ENCODE measurements at places on chromosomes 2 and 18.

GRCh38 chr2:33215299-33215698 lies 261.1 kb upstream of the RASGRP3 start:
- no peak for DNase-seq

DNA sequence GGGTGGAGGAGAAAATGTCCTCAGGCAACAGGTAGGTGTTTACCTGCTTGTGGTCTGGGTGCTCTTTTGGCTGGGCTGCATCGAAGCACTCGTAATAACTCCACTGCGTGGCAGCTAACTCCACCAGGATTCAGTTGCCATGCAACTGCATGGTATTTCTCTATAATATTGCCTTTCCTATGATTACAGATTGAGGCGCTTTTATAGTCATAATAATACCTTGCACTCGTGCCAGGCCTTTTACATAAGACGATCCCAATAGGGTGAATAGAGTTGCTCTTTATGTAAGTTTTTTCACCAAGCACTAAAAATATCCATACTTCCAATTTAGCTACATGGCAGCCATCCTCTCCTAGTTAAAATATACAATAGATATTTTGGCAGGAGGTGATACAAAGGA lies 19.7 kb upstream of the NYAP2 start:
- DNase-seq = no peak

GRCh38 chr2:192500550-192501200 lies 305.9 kb upstream of the TMEFF2 start:
- DNase-seq = no peak

- DNase-seq = no peak
Measured at GRCh38 chr18:710418-711300, 1.8 kb downstream of the ENOSF1 start.

DNA sequence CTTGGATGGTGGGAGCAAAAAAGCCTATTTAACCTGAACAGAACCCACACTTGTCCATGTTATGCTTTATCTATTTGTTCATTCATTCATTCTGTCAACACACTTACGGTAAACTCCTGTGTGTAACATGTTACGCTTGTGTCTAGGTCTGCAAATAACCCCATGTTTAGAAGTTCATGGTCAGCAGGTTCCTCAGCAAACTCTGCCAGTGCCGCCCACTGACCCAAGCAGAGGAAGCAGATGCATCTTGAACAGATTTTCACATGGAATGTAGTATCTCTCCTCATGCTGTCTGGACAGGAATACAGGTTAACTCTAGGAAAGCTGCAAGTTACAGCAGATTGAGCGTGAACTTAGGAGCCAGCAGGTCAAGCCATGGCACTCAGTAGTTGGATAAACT lies 213.7 kb upstream of the COPS8 start:
- DNase-seq = no peak

DNA sequence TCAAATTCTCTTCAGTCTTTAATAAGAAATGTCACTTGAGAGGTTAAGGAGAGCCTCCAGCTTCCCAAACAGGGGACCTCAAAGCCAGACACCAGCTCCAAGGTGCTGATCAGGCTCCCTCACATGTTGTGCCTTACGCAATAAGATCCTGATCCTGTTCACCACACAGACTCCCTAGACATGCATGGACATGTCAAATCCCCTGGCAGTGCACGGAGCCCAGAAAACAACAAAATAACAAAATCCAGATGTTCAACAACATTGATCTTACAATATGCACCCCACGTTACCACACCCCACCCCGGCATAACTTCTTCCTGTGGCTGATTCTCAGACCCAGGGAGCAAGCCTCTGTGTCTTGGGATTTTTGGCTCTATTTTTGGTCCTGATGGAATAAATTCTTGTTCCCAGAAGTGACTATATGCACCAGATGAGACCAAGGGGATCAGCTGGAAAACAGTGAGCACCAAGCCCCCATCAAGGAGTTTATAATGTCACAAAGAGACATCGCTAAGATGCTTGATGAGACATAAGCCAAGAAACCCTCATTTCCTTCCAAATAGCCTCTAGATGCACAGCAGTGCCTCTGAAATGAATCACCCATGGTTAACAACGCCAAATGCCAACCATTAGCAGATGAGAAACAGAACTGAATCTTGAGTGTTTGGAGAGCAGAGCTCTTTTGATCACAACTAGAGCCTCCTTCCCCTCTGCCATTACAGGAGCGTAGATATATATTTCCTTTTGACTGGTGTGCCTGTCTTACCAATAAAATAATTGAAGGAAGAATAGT lies 198.2 kb downstream of the PRKCE start:
- DNase-seq = no peak

GRCh38 chr2:177598326-177599138 lies 206.0 kb downstream of the AGPS start:
- no peak for DNase-seq

DNA sequence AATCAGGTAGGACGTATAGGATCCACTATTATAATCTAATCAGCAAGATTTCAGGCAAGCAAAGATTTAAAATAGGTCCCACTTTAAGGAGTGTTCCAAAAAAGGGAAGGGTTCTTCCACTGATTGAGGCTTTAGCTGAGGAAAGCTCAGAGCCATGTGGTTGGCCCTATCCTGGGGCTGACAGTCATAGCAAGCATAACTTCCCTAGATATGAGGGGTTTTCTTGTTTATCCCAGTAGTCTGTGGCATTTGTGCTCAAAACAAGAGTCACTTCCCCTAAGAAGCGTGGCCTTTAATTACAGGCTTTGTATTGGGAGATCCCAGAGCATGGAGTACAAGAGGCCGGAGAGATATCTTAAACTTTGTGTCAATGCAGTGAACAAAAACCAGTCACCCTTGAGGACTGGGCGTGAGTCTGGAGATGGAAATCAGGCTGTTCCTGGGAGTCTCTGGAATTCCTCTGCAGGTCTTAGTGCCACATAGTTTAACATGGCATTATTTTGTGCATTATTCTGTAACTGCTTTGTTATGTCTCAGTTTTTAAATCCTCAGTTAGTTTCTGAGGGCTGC lies 136.9 kb upstream of the FBXO11 start:
- no peak for DNase-seq

DNA sequence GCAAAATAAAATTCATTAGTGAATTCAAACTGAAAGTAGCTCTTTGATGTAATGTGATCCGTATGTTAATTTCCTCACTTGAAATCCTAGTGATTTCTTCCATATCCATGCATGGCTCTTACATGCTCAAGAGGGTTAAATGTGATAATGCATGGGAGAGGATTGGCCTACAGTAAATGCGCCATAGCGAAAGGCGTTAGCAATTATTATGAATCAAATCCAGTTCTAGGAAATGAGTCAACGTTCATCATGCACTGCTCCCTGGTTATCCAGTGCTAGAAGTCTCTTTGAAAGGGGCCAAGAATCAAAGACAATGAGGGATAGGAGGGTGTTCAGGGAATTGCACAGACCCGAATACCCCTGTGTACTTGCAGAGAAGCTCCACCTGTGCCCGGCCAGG lies 101.4 kb upstream of the RASGRP3 start:
- no peak for DNase-seq

DNA sequence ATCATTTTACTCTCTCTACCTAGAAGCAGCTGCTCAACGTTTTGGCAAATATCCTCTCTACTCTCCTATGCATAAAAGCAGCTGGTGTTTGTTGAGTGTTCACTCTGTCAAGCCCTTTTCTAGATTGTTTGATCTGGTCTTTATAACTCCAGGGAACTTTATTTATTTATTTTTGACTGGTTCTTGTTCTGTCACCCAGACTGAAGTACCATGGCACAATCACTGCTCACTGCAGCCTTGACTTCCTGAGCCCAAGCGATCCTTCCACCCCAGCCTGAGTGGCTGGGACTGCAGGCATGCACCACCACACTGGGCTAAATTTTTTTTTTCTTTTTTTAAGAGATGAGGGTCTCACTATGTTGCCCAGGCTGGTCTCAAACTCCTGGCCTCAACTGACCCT lies 12.7 kb downstream of the CATIP start:
- no peak for DNase-seq

DNA sequence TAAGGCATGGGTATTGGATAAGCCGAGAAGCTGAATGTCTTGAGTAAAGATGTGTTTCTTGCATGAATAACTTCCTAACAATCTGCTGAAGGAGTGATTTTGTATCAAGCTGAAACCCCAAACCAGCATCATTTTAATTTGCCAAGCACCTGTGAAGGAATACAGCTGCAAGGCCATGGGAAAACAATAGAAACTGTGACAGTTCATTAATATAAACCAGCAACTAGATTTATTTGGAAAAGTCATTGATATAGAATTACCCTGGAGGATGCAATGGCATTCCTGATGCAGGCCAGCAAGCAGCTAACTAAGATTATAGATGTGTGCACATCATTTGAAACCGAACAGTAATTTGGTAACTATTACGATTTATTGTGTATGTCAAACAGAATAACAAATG lies 155.7 kb upstream of the TCF4 start:
- no peak for DNase-seq

GRCh38 chr2:197130318-197130717 lies 180.3 kb downstream of the ANKRD44 start:
- DNase-seq = no peak

DNA sequence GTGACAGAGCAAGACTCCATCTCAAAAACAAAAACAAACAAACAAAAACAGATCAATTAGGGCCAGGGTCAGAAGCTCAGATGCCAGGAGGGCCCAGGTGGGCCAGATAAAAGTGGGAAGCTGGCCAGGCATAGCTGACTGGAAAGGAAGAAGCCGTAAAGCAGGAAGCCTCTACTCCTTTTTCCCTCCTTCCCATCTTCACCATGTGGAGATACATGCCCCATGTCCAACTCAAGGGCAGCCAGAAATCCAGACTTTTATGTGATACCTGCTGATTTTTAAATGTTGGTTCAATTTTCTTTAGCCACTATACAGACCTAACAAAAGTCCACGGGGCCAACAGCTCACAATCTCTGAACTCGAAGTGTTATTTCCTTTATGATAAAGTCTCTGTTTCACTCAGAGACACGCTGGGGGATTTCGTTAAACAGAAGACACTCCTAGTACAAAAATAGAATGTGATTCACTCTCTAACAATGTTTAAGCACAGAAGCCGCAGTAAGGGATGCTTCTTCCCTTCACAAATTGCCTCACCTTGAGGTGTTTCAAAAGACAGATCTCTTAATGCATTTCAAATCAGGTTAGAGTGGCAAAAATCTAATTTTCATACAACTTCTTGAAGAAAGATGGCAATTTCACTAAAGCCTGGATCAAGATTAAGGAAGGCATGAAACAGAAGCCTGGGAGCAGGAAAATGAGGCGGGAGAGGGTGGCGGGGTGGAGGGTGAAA lies 14.0 kb downstream of the TMEM247 start:
- DNase-seq = no peak

DNA sequence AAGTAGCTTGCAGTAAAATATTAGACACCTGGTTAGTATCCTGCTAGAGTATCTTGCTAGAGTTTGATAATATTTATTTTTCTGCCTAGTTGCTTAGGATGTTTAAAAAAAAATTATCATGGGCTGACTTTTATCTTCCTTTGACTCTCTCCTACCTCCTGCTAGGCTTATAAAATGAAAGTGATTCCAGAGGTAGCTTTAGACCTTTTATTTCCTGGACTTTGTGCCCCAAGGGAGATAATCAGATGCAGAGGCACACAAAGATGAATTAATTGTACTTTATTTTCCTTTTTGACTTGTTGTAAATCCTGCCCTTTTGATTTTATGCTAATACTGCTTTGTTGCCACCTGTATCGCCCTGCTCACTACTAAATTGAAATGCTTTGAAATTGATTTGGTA lies 130.7 kb downstream of the WDSUB1 start:
- DNase-seq = no peak

GRCh38 chr18:58367425-58368140 lies 261.3 kb downstream of the ALPK2 start:
- DNase-seq = no peak

GRCh38 chr18:43279015-43279744 lies 1.9 kb upstream of the SYT4 start:
- no peak for DNase-seq

DNA sequence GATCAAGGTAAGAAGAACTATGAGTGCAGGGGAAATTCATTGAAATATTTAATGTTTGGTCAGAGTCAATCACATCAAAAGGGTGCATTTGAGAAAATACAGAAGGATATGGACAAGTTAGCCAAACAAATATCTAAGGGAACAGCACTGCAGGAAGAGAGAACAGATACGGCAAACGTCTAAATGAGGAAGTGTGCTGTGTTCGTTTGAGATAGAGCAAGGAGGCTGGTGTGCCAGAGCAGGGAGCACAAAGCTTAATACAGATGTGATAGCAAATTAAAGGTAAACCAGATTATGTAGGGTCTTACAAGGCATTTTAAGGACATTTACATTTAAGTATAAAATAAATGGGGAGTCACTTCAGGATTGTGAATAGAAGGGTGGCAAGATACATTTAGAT lies 241.3 kb upstream of the ZNF804A start:
- DNase-seq = no peak

DNA sequence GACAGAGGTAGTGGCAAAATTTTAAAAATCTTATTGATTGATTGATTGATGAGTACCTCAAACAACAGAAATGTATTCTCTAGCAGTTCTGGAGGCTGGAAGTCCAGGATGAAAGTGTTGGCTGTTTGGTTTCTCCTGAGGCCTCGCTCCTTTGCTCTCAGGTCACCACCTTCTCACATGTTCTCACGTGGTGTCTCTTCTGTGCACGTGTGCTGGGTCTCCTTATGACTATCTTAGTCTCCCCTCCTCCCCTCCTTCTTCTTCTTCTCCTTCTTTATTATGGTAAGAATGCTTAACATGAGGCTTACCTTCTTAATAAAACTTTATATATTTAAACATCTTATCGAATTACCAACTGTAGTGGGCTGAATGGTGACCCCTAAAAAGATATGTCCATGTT lies 446.0 kb upstream of the SPHKAP start:
- DNase-seq = no peak

DNA sequence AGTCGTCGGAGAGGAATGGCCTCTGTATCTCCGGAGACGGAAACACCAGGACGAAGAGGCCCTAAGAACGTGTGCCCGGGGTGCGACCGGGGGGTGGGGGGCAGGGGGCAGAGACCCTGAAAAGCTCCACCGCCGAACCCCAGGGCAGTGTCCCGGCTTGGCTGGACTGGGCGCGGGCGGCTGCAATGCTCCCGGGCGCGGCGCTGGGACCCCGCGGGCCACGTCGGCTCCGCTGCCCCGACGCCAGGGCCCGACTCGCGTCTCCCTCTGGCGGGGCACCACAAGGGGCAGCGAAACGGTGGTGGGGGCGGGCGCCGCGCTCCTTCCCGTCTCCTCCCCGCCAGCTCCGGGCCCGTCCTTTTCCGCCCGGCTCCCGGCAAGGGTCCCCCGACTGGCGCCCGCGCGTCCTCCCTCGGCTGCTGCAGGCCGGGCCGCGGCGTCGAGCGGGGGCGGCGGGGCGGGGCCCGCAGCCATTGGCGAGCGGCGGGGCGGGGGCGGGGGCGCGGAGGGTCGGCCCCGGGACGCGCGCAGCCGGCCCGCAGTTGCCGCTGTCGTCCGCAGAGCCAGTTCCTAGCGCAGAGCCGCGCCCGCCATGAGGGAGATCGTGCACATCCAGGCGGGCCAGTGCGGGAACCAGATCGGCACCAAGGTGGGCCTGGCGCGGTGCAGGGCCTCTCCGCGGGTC lies at the start of gene TUBB6:
TUBB6 (plus strand) TSS at position 541 of the 685 bp plus-strand sequence; CDS start at position 593, 52 bp downstream.
- no peak for DNase-seq

GRCh38 chr2:160355080-160355479 lies 138.5 kb downstream of the RBMS1 start:
- no peak for DNase-seq
